ENCODE measurements at places on chromosomes 5 and 9.

GRCh38 chr5:115377468-115378217, 81.2 kb upstream of the CCDC112 start:
- DNase-seq: no peak

- DNase-seq: no peak
Measured at GRCh38 chr5:143737062-143737461, 74.9 kb upstream of the HMHB1 start.

- DNase-seq: no peak
Measured at GRCh38 chr5:170220191-170220590, 12.6 kb upstream of the C5orf58 start.

- no peak for DNase-seq
Measured at GRCh38 chr9:92767066-92768054, 2.7 kb upstream of the BICD2 start.

DNA sequence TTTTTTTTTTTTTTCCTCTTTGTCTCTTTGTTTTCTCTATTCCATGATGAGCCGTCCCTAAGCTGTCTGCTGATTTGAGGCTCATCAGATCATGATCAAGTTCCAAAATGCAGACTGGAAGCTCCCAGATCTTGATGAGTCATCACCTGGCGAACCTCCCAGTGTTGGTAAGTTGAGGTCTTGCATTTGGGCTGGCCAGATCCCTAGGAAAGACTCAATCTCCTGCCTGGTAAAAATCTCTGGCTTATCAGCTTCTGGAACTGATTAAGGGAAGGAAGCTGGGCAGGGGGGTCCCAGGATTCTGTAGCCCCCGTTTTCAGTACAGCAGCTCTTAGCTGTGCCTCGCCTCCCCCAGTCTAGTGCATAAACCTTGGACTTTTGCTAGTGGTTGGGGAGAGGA, 69.0 kb downstream of the TSPAN17 start:
- DNase-seq: no peak
